ENCODE measurements at places on chromosomes 7 and 10.

- no peak for DNase-seq
Observed at GRCh38 chr7:119254742-119255141, 1018.2 kb upstream of the KCND2 start.

DNA sequence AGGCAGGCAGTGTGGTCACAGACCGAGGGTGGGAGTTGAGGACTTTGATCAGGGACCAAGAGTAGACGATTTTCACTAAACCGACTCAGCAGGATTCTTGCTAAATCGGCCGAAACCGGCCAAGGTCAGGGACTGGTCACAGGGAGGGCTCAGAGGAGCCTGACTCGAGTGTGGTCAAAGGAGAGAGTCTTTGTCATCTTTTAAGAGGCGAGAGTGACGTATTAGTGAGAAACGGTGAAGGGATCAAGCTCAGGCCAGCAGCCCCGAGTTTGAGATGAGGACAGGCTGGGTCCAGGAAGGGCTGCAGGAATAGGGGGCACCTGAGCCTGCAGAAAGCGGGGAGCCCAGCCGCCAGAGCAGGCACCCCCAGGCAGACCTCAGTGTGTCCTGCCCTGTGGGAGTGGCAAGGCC lies 41.6 kb upstream of the FAM20C start:
- no peak for DNase-seq

GRCh38 chr7:146656988-146657387 lies 540.4 kb downstream of the CNTNAP2 start:
- DNase-seq, result no peak

- DNase-seq, result peak; percentile 1
Observed at GRCh38 chr7:80151274-80151665, 16.6 kb downstream of the GNAI1 start.

GRCh38 chr10:88162852-88163251 lies 299.4 kb downstream of the PTEN start:
- no peak for DNase-seq

DNA sequence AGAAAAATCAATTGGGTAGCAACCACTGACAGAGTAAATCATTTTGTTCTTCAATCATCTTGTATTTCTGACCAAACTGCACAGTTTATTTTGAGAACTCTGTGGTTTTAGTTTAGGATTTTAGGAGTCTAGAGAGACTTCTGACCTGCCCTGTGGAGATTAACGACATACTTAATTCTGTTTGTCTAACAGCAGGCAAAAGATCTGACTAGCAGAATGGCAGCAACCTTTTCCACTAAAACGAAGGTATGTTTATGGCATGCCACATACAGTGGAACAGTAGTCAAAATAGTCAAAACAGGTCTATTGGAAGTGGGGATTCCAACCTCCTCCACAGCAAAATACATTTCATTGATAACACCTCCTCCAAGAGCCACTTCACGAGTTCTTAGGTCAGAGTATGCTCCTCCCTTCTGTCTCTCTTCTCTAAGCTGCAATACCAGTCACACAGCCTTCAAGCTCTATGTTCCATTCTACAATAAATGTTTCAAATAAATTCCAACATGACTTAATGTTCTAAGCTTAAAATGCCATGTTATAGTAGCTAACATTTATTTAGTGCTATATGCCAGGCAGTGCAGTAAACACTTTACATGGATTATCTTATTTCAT lies 34.4 kb downstream of the NRCAM start:
- DNase-seq, result no peak

DNA sequence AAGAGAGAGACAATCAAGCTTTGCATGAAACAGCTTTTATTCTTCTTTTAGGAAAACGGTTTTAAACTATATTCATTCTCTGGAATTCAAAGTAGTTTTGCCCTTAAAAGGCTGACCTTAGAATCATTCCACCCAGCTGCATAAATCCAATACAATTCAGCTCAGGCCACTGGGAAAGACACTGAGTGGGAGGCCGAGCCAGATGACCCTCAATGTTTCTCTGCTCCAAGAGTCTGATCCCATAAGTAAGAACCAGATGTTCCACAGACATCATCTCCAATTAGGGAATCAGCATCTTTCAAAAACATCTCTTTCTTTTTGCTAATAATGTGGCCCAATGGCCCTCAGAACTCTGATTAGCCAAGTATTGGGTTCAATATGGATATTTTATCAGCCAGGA lies 26.1 kb downstream of the CREB3L2 start:
- DNase-seq, result no peak

- DNase-seq, result no peak
Observed at GRCh38 chr10:11176746-11177145, 159.1 kb downstream of the CELF2 start.

DNA sequence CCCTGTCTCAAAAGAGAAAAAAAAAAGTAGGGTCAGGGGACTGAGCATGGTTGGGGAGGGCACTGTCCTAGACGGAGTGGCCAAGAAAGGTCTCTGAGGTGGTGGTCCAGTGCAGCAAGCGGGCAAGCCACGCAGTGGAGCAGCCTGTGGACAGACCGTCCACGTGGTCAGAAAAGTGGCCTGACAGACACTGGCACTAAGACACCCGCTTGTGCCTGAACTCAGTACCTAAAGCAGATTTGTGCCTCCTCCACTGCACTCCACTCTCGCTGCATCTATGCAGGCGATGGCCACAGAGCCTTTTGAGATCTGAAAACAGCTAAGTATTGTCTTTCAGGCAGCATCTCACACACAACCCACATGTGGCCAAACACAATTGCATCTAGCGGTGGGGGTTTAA lies 8.8 kb downstream of the ASB10 start:
- DNase-seq, result no peak

DNA sequence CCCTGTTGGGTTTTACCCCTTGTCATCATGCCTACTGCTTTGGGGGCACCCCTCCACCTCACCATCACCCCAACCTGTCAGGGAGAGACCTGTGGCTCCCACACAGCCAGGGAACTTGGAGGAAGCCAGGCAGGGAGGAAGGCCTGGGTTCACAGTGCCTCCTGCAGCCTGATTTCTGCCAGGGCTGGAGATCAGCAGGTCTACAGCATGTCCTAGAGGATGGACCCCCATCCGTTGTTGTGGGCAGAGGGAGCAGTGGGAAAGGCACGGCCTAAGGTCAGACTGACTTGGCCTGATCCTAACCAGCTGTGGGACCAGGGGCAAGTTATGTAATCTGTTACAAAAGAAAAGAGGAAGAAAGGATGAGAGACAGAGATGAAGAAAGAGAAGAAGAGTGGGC lies 28.2 kb downstream of the ZCCHC24 start:
- no peak for DNase-seq

- DNase-seq, result no peak
Observed at GRCh38 chr7:48634116-48634632, 290.2 kb upstream of the CDC14C start.

DNA sequence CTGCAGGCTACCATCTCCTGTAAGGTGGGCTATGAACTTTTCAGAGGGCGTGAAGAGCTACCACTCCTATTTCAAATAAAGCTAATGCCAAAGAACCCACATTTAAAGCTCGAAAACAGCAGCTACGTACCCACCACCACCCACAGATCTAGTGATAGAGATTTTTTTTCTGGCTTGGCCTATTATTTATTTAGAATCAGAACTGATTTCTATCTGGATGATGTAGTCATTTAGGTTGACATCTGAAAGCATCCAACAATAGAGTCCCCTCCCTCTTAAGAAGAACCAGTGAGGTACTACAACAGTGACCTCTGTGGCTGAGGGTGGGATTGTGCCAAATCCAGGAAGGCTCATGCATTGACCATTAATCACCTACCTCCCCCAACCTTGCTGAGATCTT lies 113.8 kb upstream of the ADO start:
- no peak for DNase-seq

DNA sequence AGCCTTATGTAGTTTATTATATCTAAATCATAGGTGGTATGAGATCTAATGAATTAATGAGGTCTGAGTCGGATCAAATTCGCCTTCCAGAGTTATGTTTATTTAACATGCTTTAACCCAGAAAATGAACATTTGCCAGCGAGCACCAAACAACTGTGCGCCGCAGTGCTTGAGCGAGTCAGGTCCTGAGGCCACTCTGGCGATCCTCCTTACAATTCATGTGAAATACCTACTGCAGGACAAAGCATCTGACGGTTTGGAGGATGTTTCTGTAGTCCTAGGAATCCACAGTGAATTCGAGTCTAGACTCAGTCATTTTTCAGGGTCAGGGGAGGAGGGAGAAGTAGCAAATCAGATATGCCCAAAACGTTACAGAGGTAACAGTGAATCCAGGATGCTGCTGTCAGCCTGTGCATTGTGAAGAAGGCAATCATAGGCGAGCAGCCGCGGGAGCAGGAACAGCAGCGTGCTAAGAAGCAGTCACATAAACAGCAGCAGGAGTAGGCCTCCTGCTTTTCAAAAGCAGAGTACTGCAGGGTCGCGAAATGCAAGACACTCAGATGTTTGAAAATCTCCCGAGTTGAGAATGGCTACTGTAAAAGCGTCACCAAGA lies 120.2 kb downstream of the CACNB2 start:
- DNase-seq, result no peak

DNA sequence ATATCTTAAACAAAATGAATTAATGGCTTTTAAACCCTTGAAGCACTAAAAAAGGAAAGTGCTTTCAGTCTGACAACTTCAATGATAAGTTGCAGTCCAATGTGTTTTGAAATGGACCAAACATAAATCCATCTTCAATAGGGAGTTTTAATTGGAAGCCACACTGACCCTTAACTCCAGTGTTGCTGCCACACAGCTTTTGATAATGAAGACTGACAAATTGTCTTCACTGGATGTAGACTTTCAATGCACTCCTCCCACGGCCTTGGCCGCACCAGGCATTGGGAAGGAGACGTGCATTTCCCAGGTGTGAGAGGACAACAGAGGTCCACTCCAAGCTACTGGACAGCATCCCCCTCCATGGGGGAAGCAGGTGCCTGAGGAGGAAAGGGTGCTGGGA lies 159.0 kb upstream of the NRP1 start:
- DNase-seq, result no peak

DNA sequence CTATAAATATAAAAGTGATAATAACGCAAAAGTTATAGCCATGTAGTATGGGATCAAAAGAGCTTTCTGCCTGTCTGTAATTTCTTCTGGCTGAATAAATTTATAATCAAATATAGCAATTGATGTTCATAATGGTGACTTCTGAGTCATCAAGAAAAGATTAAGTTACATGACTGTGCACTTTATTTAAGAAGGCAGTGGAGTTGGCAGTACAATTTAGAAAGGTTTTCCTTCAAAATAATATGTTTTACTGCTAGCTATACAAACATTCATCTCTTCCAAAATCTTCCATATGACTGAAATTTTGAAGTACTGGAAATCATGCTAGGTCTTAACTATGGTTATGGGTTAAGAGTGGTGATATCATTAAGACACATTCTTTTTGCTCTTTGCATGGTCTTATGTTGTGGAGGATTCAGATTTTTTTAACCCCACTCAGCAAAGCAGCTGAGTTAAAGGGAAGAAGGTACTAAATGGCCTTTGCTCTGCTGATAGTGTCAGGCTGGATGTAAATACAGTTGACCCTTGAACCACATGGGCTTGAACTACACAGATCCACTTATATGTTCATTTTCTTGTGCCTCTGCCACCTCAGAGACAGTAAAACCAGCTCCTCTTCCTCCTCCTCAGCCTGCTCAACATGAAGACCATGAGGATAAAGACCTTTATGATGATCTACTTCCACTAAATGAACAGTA lies 323.6 kb downstream of the BBS9 start:
- no peak for DNase-seq

DNA sequence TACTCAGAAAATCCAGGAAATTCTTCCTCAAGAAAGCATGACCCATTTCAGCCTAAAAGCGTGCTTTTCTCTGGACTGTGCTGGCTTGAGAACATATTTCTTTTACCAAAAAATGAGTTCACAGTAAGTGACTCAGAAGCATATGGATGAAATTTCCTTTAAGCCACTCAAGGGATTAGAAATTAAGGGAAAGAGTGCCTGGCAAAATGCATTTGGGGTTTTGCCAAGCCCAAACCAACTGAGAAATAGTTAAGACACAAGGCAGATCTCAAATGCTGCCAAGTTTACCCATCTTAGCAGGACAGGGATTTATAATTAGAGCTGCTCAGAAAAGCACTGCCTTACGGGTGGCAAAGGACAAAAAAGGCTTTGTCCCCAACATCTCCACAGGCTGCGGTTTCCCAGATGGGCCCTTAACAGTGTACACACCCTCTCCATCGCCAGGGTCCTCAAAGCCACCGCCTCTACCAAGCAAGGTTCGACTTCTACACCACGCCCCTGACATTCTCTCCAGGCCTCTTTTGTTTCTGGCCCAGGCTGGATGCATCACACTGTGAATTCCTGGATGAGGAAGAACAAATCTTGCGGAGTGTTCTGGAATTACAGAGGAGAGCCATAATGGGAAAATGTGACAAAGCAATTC lies 30.1 kb upstream of the CDHR3 start:
- no peak for DNase-seq

DNA sequence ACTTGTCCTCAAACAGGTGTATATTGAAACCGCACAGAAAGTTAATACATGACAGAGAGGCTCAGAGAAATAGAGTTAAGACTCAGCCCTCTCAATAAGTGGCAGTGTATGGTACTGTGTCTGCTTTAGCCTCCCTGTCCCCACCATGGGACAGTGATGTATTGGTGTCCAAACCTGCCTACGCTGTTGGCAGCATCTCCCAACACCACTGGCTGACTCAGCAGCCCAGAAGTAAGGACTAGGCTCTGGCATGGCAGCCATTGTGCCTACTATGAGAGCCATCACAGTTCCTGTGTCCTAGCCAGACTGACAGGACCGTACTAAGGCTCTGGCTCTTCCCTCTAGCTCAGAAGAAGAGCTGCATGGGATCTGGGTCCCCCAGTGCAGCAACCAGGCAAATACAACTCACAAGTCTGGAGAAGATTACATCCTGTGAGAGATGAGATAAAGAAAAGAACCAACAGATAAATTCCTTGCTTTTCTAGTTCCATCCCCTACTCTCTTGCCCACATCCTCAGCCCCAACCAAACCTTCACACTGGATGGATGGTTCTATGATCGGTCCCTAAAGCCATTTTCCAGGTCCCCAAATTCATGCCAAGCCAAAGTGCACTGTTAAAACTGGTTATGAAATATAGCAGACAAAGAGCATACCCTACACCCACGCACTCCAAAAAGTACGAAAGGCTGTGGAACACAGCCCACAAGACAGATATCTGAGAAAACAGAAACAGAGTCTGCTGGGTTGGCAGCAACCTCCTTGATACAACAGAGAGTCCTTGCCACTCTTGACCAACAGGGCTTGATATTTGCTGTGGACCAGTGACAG lies 44.1 kb upstream of the DMTF1 start:
- no peak for DNase-seq

DNA sequence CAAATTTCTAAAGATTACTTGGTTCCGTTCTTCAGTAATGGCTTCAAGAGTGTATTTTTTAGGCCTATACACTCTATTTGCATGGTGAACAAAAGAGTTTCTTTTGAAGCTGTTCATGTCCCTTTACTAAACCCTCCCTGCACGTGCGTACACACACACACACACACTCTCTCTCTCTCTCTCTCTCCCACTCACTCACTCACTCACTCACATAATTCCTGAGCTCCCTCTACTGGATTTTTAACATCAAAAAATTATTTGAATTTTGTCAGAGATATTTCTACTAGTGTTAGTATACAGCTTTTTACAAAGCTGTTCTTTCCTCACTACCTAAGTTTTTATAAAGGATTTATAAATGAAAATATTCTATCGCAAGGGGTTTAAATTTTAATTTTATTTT lies 85.9 kb downstream of the UBE3C start:
- DNase-seq, result no peak

- no peak for DNase-seq
Observed at GRCh38 chr10:93392121-93392520, 90.0 kb downstream of the MYOF start.

- no peak for DNase-seq
Observed at GRCh38 chr7:131124001-131124629, 203.6 kb upstream of the MKLN1 start.

Data from stimulated activated CD4-positive, alpha-beta T cell treated with anti-CD3 and anti-CD28 coated beads, TNF-alpha, amount 100 ng/mL, for 1 hour (primary cell).